Esophagus squamous epithelium (tissue), 5 donors: ENCODE measurements at places on chromosomes 1 and 21.

DNA sequence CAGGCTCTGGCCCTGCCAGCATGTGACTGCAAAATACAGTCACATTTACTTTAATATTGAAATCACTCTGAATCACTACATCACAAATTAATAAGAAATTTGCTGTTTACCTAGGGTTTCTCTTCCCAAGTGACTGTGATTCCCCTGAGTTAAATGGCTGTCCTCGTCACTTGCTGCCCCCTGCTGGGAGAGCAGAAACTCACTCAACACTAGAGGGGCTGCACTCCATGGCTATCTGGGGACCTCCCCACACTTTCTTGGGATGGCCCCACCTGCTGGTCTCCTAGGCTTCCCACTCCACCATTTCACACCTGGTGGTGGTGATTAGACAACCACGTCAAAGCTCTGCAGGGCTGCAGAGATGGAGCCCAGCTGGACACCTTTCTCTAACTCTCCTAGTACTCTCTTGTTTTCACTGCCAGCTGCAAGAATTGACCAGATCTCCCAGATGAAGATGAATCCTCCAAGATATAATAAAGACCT, 63.4 kb downstream of the CD2 start:
- DNase-seq: no peak

- DNase-seq: no peak
These were observed 19.9 kb upstream of the SHCBP1L start for GRCh38 chr1:182972829-182973228.

GRCh38 chr1:97457446-97458089, 463.3 kb downstream of the DPYD start:
- no peak for DNase-seq

DNA sequence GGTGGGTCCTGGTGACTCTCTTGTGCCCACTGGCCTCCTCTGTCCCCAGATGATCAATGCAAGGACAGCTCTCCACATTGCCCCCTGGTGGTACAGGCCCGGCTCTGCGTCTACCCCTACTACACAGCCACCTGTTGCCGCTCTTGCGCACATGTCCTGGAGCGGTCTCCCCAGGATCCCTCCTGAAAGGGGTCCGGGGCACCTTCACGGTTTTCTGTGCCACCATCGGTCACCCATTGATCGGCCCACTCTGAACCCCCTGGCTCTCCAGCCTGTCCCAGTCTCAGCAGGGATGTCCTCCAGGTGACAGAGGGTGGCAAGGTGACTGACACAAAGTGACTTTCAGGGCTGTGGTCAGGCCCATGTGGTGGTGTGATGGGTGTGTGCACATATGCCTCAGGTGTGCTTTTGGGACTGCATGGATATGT, 10.8 kb downstream of the ADAMTSL4 start:
- DNase-seq: no peak

- DNase-seq: no peak
These were observed 133.4 kb upstream of the ERG start for GRCh38 chr21:38631676-38632075.

GRCh38 chr1:224666913-224667312, 50.8 kb downstream of the CNIH3 start:
- DNase-seq: no peak

- no peak for DNase-seq
These were observed 3.0 kb downstream of the ZC3H12A start for GRCh38 chr1:37477198-37477931.

DNA sequence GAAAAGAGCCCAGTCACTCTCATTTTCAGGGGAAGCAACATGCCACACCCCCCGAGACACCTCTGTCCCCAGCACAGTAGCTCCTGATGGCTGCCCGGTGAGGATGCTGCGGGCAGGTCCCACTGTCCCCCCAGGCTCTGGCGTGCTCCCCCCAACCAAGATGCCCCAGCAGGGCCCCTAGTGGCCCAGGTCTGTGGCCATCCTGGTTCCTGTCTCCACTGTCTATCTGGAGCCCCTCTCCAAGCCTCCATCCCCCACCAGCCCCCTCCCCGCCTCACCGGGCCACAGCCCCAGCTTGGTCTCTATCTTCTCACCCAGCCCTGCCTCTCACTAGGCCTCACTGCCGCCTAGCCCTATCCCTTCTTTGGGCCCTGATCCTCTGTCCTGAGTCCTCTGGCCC, 61.8 kb downstream of the UBIAD1 start:
- DNase-seq: no peak

DNA sequence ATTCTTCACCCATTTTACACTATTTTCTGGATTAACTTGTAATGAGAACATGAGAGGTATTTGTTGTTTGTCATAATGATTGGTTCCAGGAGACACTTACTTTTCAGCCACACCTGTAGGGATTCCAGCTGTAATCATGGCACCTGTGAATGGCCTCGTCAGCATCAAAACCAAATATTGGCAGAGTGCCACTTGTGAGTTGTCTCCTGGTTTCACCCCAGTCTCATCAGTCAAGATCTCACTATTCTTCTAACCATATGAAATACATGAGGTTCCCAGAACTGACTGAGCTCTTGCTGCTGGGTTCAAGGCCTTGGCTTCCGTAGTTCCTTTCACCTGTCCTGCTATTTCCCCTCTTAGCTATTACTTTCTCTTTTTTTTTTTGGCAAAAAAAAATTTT, 246.6 kb upstream of the ADGRL2 start:
- no peak for DNase-seq

DNA sequence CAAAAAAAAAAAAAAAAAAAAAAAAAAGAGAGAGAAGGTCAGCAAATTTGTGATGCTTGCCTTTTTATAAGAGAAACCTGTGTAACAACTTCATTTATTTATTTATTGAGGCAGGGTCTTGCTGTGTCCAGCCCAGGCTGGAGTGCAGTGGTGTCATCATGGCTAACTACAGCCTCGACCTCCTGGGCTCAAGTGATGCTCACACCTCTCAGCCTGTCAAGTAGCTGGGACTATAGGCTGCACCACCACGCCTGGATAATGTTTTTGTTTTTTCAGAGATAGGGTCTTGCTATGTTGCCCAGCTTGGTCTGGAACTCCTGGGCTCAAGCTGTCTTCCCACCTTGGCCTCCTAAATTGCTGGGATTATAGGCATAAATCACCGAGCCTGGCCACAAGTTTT, 42.4 kb downstream of the DHCR24 start:
- no peak for DNase-seq

GRCh38 chr1:97070376-97070775, 348.8 kb downstream of the PTBP2 start:
- DNase-seq: no peak

DNA sequence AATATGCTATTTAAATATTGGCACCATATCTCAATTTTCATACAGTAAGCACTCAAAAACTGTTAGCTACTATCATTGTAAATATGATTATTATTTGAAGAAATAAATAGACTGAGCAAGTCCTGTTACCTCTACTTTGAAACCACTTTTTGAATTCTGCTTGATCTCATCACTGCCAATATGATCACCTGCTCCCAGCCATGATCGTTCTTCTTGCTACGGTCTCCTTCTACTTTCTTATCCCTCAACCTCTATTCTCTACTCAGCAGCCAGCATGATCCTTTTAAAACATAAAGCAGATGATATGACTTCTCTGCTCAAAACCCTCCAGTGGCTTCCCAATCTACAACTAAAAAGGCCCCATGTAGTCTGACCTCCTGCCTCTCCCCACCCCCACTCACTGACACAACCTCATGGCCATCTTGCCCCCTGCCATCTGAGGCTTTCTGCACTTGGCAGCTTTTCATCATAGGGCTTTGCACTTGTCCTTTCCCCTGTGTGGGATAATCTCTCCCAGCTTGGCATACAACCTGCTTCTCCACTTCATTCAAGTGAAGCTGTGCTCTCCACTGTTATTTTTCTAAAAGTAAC, 27.2 kb downstream of the CD34 start:
- DNase-seq: no peak

GRCh38 chr1:185775501-185775900, 41.3 kb downstream of the HMCN1 start:
- DNase-seq: no peak

DNA sequence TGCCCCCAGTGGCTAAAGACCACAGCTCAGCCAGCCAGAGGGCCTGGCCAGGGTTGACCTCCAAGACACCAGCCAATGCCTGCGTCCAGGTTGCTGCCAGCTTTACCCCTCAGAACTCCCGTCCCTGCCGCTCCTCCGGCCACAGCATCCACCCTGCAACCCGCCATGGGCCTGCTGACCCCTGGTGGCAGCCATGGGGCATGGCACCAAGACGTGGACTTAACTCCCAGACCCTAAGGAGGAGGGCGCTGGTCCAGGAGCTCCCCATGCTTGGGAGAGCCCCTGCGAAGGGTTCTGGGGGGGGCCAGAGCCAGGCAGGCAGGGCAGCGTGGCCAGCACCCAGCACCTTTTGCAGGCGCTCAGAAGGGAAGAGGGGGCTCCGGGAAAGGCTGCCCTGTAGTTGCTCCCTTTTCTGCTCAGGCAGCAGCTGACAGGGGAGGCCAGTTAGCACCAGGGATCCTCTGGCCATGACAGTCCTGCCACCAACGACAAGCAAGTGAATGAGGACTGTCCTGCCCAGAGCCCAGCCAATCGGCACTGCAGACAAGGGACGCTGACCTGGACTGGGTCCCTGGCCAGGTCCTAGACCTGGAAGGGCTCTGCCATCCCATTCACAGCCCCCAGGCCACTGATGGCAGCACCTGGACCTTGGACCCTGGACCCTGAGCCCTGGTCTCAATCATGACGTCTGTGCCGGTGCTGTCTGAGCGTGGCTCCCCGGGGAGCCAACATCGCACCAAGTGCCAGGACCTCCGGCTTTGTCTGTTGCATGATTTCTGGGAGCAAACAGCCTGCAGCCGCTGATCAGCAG, 246.2 kb downstream of the NPHP4 start:
- DNase-seq: no peak

DNA sequence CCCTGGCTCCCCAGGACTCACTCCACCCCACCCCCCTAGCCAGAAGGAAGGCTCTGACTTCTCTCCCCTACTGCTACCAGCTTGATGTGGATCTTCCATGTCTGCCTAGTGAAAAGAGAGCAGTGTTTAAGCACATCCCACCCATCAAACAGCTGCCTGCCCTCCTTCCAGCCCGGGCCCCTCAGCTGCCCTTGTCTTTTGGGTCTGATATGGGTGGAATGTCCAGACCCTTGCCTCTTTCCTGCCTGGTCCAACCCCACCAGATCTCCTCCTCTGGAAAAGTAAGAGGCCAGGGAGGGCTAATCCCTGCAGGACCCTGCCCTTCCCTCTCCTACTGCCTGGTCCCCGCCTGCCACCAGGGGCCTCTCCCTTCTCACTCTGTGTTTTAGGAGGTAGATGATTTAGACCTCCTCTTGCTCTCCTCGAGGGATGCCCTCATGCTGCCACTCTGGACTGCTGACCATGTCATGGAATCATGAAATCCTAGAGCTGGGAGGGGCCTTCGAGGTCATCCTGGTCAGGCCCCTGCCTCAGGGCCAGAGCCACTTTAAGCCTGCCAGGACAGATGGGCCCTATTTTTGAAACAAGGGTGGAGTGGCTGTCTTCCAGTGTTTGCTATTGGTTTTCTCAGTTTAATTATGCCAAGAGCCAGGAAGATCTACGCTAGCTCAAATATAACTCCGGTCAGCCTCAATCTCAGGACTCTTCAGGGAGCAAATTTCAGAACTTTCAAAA, 15.8 kb upstream of the HSPG2 start:
- DNase-seq: no peak

DNA sequence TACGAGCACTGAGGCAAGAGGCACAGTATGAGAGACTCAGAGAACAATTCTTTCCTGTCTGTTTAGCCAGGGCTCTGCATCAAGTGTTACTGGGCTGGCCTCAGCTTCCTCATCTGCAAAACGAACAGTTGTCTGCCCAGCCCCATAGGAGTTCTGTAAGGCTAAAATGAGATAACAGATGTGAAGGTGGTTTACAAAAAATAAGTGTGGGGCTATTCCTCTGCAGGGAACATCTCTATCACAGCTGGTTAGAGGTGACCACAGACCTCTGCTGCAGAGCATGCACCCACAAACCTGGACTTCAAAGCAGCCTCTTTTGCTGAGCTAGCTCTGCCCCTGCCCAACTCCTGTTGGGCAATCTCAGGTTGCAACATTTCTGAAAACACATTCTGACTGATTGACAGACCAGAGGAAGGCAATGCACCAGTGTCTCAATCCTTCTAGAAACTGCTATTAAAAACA, 10.5 kb upstream of the OLIG1 start:
- no peak for DNase-seq

DNA sequence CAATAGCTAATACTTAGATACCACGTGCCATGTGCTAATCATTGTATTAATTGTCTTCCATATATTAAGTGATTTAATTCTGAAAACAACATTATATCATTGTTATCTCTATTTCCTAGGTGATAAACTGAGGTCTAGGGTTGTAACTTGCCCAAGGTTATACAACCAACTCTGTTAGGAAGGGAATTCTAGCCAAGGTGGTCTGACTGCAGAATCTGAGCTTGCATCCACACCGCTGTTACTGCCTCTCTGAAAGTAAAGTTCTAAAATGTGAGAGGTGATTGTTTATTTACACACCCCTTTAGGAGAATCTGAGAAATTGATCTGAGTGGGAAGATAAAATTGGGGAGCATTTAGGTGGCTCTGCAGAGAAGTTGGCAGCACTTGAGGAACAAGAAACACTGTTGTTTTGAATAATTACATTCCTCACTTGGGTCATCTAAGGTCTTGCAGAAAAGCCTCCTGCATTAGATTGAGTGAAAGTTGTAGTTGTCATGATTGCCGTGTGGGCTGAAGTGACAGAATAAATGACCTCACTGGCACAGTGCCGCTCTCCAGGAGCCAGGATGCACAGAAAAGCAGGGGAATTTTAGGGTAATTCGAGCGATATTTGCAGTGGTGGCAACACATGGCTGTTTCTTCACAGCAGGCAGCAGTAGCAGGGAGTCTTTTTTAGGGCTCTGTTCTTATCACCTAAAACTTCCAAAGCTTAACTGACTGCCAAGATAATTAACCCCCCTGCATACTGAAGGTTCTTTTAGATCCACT, 121.7 kb downstream of the ADGRL4 start:
- DNase-seq: no peak

- DNase-seq: no peak
These were observed 5.7 kb downstream of the HSF2BP start for GRCh38 chr21:43653626-43654025.

GRCh38 chr1:173717238-173717637, 2.5 kb downstream of the KLHL20 start:
- no peak for DNase-seq

GRCh38 chr1:173255214-173255813, 48.2 kb upstream of the TNFSF4 start:
- DNase-seq: no peak

- no peak for DNase-seq
These were observed 118.7 kb upstream of the CD34 start for GRCh38 chr1:208029381-208030287.

DNA sequence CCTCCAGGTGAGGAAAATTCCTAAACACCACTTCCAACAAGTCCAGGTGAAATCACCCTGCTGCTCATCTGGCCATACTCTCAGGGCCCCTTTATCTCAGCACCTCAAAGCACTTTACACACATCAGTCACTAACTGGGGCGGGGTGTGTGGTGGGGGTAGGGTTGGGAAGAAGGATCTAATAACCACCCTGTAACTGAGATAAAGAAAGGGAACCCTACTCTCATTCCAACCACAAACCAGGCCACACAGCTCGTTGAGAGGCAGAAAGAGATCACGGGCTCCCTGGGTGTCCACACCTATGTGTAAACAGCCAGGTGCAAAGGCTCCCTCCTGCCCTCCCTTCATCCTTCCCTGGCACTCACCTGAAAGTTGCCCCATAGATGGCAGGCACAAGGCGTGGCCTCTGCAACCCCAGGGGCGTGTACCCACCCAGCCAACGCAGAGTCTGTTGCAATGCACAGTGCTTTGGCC, 20.4 kb downstream of the GPR161 start:
- DNase-seq: no peak

- DNase-seq: no peak
These were observed 40.5 kb upstream of the AKT3 start for GRCh38 chr1:243890576-243890975.

- no peak for DNase-seq
These were observed 46.5 kb upstream of the NUF2 start for GRCh38 chr1:163275222-163275621.
